KBM-7 (cell line): ENCODE measurements at places on chromosomes 2 and 18.

DNA sequence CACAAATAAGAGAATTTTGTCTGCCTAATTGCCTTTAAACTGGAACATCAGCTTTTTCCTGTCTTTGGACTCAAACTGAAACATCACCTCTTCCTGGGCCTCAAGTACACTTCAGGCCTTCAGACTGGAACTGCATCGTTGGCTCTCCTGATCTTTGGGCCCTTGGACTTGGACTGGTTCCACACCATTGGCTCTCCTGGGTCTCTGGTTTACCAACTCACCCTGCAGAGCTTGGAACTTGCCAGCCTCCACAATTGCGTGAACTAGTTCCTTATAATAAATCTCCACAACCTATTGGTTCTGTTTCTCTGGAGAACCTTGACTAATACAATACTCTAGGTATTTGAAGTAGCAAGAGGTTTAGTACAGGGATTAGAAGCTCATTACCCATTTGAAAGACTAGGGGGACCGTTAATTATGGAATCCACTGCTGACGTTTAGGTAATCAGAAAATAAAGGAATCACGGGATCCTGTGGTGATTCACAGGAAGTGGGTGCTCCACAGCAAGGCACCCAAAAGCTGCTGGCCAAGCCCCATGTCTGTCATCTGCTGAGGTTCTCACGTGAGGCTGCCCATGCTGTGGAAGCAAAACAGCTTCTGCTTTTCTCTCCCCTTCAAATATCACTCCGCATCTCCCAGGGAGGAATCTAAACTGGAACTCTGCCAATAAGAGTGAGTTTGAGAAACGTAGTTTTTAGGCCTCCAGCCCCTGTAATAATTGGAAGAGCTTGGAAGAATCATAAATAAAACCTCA is 20.0 kb upstream of the SGPP2 start:
- DNase-seq, result peak; percentile 84

DNA sequence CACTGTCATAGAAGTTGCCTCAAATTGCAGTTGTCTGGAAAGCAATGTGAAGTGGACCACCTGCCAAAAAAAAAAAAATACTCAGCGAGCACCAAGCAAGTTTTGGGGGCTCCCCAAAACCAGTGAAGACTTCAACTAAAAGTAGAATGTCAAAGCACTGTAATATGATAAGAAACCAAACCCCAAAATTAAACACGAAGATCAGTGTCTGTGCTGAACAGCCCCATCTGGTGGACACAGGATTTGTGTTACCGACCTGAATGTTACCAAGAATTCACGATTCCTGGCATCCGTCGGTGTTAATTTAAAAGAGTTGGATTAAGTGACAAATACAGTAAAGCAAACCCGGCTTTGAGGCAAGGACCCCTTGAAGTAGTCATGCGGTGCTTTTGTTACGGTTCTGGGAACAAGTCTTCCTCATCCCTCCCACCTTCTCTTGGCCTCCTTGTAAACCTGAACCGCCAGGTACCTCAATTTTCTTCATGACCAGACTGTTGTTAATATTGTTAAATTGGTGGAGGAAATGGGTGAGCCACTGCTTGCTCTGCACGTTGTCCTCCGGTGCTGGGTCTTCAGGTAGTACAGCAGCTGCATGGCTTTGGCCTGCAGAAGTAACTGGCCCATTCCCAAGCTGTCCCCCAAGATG is 31.3 kb upstream of the SSB start:
- peak; percentile 63 for DNase-seq

DNA sequence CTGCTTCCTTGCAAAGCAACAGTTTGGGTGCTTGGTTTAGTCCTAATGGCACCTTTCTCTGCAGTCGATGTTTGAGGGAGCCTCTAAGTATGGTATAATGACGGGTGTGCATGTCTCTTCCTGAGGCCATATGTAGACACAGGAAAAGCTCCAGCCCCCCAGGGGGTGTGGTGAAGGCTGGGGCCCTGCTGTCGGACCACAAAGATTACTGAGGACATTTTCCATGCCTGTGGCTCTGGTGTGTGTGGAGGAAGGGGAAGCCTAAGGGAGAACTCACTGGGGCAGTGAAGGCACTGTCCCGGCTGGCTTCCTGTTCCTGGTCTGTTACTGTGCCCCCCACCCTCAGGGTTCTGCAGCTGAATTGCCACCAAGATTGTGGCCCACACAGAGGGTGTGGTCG is 187.1 kb downstream of the FHOD3 start:
- DNase-seq, result no peak

- DNase-seq, result no peak
These were observed 24.1 kb downstream of the ST8SIA5 start for GRCh38 chr18:46732801-46733200.

GRCh38 chr2:133411857-133412256 is 156.4 kb downstream of the NCKAP5 start:
- DNase-seq, result no peak

GRCh38 chr2:23436346-23437098 is 51.5 kb downstream of the KLHL29 start:
- no peak for DNase-seq

GRCh38 chr2:43941966-43942365 is 53.8 kb downstream of the LRPPRC start:
- DNase-seq, result no peak

DNA sequence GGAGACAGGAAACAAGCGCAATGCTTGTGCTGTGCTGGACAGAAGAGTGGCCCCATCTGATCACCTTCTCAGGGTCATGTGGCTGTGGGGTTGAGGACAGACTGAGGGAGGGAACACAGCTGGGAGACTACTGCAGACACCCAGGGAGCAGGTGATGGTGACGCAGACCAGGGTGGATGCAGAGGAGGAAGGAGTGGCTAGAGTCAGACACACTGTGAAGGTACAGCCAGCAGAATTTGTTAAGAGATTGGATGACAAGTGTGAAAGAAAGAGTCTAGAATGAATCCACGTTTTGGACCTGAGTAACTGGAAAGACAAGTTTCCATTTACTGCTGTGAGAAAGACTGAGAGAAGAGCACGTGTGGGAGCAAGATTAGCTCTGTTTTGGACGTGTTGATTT is 15.9 kb upstream of the POMC start:
- DNase-seq, result no peak

DNA sequence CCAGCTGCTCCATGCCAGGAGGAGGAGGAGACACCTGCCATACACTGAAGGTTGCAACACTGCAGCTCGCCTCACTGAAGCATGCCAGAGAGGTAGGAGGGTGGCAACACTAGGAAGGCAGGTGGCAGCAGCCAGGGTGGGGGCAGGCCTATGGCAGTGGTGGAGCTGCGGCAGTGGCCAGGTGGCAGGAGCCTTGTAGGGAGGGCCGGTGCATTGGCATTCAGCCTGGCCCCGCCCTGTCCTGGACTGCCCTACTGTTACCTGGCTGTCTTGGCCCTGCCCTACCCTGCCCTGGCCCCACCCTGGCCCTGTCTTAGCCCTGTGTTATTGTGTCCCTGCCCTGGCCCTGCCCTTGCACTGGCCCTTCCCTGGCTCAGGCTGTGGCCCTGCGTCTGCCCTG is 7.4 kb upstream of the ANKRD62 start:
- DNase-seq, result no peak

DNA sequence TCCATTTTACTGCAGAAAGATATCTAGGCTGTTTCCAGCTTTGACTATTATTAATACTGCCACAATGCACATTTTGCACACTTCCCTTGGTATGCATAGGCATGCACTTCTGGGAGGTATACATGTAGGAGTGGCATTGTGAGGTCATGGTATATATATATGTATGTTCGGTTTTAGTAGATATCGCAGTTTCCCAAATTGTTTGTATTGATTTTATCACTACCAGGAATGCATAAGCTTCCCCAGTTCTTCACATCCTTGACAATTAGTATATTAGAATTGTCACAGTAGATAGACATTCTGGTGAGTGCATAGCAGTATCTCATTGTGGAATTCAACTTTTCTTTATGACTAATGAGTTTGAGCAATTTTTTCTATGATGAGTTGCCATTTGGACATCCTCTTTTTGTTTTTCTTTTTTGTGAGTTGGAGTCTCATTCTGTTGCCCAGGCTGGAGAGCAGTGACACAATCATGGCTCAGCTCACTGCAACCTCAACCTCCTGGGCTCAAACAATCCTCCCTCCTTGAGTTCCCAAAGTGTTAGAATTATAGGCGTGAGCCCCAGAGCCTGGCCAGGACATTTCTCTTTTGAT is 4.2 kb upstream of the GRB14 start:
- no peak for DNase-seq

- no peak for DNase-seq
These were observed 401.9 kb downstream of the HRH4 start for GRCh38 chr18:24862201-24862816.

DNA sequence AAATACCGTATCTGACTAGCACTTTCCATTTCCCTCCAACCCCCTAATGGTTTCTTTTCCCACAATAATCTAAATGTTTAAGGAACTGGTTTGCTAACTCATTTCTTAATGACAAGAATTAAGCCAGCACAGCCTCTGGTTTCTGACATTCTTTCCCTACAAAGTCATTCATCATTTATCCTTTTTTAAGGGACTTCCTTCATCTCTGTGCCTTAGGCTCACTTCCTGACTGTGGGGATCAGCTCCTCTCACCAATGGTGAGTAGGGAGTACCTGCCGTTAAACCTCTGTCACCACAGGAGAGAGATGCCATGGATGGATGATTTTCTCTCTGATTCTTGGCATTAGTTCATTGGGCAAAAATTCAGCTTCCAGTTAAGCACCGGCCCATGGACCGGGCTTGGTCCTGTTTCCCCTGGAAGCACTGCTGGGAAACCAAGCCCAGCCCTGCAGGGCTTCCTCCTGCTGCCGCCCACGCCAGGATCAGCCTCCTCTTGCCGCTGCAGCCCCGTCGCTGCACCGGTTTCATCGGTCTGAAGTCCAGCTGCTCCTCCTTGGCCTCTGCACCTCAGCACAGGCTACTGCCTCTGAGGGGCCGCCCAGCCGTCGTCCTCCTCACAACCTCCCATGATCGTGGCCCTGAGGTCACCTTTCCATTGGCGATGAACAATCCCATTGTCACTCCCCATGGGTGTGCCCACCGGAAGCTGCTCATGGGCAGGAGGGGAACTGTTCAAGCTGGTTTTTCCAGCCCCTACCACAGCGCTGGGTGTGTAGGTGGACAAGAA is 64.0 kb upstream of the ZNF516 start:
- peak; percentile 60 for DNase-seq

DNA sequence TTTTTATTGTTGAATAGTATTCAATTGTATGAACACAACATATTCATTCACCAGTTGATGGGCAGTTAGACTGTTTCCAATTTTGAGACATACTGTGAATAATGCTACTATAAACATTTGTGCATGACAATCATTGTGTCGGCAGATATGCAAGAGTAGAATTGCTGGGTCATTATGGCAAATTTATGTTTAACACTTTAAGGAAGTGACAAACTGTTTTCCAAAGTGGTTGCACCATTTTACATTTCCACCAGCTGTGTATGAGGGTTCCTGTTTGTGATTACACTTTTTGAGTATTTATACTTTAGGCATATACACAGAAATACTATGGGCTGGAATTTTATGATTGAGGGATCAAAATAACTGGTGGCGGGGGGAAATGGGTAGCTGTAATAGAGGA is 61.2 kb downstream of the MAP4K3 start:
- peak; percentile 28 for DNase-seq

- DNase-seq, result no peak
These were observed 145.4 kb upstream of the RIOK3 start for GRCh38 chr18:23307567-23308295.

DNA sequence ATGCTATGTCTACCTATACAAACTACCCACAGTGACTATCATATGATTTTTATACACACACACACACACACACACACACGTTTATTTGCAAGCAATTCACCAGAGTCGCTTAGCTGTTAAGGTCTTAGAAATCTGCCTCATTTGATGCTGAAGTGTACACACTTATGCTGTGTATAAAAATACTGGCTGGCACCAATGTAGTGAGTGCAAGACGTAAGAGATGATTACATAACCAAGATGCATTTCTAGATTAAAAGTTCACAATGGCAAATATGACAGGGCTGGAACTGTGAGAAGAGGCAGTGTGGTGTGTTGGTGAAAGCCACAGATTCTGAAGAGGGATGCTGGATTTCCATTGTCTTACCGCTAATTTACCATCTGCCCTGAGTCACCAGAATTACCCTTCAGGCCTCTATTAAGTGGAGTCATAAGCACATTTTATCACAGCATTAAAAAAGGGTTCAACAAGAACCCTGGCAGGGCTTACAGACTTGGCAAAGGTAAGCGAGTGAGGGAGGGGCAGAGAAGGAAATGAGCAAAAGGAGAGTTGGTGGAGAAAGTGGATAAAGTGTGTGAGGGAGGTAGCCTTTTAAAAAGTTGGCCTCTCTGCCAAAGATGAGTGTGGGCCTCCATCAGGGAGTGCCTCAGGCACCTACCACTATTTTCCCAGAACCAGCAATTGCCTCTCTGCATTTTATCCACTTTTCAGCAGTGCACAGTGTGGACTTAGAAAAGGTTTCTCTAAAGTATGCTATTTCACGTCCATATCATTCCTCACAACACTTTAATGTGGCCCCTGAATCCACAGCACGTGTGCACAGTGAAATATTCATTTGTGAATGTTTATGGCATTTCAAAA is 21.5 kb downstream of the MEIS1 start:
- no peak for DNase-seq

DNA sequence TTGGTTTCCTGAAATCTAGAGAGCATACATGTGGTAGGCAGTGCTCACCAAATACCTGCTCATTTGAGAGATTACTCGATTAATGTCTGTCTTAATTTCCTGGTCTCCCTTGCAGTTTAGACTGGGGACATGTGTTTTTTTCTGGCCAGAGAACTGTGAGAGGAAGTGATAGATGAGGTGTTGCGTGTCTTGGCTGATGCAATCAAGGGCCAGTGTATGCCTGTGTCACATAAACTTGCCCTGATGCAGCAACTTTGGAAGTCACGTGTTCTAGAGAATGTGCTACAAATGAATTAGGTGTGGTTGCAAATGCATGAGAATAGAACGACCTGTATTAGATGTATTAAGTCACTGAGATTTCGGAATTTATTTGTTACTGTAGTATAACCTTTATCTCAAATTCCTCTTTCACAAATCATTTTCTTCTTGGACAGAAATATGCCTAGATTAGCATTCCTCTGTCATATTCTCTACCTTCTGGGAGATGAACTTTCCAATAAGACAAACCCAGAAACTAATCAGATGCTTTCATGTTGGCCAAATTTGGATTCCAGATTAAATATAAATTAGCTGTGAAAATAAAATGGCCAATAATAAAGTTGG is 9.9 kb upstream of the IL1A start:
- DNase-seq, result peak; percentile 95

- DNase-seq, result peak; percentile 68
These were observed 78.0 kb downstream of the UPP2 start for GRCh38 chr2:158179660-158180059.

DNA sequence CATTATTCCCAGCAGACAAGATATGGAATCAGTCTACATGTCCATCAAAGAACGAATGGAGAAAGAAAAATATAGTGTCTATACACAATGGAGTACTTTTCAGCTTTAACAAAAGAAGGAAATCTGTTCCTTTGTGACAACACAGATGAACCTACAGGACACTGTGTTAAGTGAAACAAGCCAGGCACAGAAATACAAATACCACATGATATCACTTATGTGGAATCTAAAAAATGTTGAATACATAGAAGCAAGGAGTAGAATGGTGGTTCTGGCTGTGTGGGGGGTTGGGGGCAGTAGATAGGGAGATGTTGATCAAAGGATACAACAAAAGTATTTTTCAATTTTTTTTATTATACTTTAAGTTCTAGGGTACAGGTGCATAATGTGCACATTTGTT is 347.7 kb upstream of the MAP2 start:
- DNase-seq, result no peak
